ENCODE measurements at places on chromosomes 3 and 15. TPM values are rescaled to one million over a fixed set of nuclear protein-coding genes. Genes with fewer than 3 reads are reported as not detected.

- DNase-seq: no peak
These were observed 13.4 kb downstream of the APOD start for GRCh38 chr3:195570344-195570743.

- peak; percentile 58 for DNase-seq
These were observed 12.5 kb upstream of the RPN1 start for GRCh38 chr3:128663151-128663550.

GRCh38 chr15:63054985-63055384 lies 12.4 kb downstream of the TPM1 start:
- no peak for DNase-seq

GRCh38 chr3:179852142-179852905 lies 184.4 kb downstream of the PEX5L start:
- DNase-seq: peak; percentile 47

DNA sequence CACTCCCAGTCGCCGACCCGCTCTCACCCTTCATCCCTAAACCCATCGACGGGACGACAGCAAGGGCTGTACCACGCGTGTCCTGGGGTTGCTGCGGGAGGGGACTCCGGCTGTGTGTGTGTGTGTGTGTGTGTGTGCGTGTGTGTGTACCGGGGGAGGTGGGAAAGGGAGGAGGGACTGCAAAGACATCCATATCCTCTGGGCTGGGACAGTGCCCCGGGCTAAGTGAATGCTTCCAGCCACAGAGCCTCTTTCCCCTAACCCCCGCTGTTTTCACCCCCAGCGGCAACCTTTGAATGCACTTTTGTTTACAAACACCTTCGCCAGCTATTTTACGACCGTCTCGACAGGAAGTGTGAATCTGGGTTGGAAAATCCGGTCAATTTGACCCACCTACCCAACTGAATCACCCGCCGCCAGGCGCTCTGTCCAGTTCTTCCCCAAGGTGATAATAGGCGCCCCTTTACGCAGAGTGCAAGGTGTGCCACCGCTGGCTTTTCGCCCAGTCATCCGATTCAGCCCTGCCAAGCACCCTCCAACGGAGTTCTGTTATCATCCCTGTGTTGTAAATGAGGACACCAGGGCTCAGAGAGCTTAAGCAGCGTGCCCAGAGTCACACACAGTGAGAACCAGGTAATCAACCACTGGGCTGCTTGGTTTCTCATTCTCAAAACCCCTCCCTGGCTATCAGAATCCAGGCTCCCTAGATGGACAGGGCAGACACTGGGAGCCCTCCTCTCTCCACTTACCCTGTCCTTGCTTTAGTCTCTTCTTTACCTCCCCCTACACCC lies 739 bp upstream of the AMOTL2 start:
- DNase-seq: peak; percentile 80

LEKR1 gene
- 0.38 TPM for total RNA-seq

PLCD1 gene
- total RNA-seq: 22.3 TPM

FBXO40 gene
- under 0.01 TPM for total RNA-seq

AMIGO3 gene
- total RNA-seq: 5.8 TPM

NR2E3 gene
- total RNA-seq: 0.33 TPM

All from H7 (cell line).